ENCODE measurements at places on chromosomes 3 and 15.
A peak's percentile ranks its signal among the peaks of the same experiment; 100 is the strongest.

- no peak for DNase-seq
These were observed 83.9 kb upstream of the MEF2A start for GRCh38 chr15:99481951-99482230.

DNA sequence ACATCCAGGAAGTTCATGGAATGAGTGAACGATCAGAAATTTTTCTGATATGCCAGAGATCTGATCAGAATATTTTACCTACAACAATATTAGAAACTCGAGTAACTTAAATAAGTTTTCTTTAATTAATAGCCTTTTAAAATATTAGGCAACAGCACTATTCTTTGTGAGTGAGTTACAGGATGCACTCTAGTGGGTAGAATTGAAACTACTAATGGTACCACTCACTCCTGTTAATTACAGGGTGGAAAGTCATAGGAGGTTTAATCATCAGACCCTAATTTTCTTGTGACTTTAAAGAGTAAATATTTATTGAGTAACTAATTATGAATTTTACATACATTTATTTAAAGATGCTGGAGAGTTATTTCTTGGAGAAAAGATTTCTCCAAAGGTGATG, 217.3 kb downstream of the CACNA2D3 start:
- DNase-seq, result no peak

GRCh38 chr15:52584414-52584813, 15.6 kb upstream of the ARPP19 start:
- DNase-seq, result peak; percentile 15

- DNase-seq, result no peak
These were observed 191.1 kb downstream of the PLCH1 start for GRCh38 chr3:155553780-155554179.

DNA sequence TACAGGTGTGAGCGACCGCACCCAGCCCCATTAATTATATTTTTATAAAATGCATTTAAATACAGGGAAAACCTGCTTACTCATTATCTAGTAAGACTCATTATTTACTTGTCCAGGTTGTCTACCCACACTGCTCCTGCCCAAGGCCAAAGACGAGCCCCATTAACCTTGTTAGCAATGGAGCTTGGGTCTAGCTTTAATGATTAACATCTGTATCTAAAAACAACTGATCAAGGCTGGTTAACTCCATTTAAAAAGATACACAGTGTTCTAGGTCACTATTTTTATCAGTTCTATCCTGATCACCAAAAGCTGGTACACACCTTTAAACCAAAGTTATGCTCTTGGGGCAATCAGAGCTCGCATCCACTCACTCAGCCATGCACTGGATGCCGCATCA, 10.4 kb upstream of the NCKIPSD start:
- no peak for DNase-seq

DNA sequence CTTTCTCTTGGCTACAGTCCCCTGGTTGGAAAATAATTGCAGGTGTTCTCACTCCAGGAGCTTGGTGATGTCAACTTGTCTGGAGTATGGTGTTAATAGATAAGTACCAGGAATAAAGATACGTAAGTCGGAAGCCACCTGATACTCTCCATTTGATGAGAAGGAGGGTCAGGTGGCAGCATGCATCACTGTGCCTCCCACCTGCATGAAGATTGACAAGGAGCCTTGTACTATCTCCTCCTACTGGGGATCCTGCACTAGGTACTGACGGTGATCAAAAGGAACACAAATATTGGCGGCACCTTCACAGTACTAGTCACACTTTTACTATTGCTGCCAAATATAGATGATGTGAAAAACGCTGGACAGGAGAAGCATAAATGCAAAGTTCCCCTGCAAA, 32.6 kb upstream of the GABRB3 start:
- DNase-seq, result no peak

DNA sequence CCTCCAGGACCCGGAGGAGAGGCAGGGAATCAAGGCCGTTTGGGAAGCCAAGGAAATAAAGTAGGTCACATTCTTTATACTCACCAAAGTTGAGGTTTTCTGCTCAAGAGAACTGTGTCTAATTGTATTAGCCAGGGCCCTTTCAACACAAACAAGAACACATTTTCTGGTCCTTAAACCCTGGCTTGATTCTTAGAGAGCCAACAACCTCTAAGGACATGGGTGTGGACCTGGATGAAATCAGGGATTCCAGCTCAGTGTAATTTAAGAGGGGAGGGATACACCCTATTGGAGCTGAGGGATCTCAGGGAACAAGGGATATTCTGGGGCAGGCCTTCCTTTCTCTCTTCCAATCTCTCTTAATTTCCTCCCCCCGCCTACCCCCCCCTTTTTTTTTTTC, 104.8 kb downstream of the COL6A6 start:
- no peak for DNase-seq

GRCh38 chr3:195855471-195856409, 44.0 kb upstream of the MUC4 start:
- DNase-seq, result no peak

- peak; percentile 76 for DNase-seq
These were observed 87.6 kb upstream of the SLC25A26 start for GRCh38 chr3:66133050-66133757.

GRCh38 chr3:144516026-144516425, 544.4 kb downstream of the DIPK2A start:
- no peak for DNase-seq

DNA sequence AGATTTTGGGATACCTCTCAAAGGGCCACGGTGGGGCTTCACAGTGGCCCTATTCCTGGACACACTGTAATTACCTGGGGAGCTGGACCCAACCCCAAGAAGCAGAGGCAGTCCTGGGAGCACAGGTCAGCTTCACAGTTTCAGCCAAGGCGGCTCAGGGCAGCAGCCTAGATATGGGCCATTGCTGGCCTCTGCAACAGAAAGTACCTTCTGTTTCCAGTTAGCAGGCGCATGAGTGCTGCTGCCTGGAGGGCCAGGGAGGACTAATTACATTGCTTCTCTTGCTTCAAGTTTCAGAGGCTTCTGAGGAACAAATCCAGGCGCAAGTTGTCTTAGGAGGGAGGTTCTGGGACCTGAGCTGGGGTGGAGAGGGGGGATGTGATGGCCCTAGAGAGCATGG, 13.5 kb upstream of the DUSP7 start:
- no peak for DNase-seq

- DNase-seq, result peak; percentile 88
These were observed 785.3 kb downstream of the ROBO2 start for GRCh38 chr3:77825001-77825827.

DNA sequence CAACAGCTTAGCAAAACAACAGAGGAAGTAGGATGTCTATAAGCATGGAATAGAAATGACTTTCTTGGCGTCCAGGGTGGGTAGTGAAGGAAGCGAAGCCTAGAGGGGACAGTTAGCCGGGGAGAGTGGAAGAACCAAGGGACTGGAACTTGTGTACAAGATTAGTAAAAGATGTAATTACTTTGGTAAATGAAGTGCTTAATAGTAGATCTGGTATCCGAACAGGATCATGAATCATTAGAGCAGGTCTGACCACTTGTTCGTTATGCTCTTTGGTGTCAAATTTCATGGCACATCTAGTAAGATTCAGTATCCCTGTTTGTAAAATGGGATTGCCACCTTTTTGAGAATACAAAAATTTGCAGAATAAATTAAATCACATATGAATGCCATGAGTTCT, 112.5 kb upstream of the MLF1 start:
- DNase-seq, result no peak

Measured in fibroblast of skin of right quadriceps (primary cell).